8988T (cell line): ENCODE measurements at places on chromosomes 1 and 21.

DNA sequence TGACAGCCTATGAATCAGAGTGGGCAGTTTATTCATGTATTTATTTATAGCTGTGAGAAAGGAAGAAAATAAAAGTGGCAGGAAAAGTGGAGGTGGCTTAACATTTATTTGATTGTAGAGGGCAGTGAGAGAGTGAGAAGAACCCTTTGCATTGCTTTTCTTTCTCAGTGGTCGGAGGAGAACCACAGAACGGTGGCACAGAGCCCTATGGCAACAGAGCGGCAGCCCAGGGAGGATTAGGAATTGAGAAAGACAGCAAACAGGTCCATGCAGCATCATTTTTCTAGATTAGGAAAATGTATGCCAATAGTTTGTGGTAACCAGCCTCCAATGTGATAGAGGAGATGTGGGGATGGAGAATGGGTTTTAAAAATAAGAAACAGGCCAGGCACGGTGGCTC is 53.1 kb downstream of the NMNAT2 start:
- no peak for DNase-seq

DNA sequence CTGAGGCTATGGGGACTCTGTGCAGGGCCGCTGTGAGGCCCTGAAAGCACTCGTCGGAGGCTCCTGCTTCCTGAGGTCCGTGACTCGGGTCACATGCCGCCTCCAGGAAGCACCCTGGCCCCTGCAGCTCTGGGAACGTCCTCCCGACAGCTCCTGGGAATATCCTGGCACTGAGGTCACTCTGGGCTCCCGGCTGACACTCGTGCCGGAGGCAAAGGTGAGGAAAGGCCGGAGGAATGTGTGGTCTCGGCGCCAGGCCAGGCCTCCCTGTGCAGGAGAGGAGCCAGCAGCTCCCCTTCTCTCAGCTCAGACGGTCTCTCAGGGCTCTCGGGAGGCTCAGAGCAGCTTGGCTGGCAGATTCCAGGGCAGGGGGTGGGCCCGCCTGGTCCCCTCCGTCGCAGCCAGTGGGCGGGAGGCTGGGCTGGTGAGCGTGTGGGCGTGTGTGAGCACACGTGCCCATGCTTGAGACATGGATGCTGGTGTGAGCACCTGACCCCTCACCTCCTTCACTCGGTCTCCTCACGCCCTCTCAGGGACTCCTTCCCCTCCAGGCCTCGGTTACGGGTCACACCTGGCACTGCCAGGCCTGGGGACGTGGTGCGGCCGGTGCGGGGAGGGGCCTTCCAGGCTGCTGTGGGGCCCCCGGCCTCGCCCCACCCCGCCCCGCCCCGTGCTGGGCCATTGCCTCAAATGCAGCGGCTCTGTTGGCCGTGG is 5.5 kb upstream of the RNF223 start:
- DNase-seq, result peak; percentile 83

DNA sequence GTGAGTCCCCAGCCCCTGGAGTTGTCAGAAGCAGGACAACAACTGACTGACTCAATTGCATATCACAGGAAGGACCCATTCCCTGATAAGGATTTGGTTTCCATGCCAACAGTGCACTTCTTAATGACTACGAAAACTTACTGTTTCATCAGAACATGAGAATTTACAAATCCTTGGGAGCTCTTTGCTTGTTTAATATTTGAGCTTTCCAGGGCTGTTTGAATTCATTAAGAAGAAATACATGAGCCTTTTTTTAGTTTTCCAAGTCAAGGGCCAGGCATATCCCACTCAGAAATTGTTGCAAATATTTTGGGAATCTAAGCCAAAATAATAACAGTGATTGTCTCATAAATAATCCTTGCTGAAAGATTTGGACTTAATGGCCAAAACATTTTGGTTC is 27.2 kb upstream of the COL24A1 start:
- no peak for DNase-seq

GRCh38 chr1:42173155-42173933 is 8.8 kb upstream of the GUCA2A start:
- DNase-seq, result peak; percentile 54

DNA sequence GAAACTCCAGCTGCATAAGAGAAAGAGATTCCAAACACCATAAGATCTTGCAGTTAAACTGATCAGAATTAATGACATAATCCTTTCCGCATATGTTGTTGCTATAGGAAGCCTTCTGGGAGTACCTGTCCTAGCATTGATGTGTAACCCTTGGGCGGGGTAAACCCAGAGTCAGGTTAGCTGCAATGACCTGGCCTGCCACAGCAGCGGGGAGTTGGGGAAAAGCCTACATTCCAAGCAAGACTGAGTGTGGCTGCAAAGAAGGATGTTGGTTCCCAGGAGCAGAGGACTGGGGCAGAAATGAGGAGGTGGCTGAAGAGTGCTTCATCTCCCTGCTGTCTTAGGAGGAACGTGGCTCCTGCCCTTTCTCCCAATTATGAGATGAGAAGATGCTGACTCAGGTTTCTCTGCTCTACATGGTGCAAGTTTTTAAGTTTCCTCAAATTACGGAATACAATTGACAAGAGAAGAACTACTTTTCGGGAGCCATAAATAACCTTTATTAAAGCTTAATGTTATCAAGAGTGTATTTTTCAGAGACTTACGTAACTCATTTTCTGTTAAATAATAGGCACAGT is 142.1 kb downstream of the RYR2 start:
- no peak for DNase-seq

DNA sequence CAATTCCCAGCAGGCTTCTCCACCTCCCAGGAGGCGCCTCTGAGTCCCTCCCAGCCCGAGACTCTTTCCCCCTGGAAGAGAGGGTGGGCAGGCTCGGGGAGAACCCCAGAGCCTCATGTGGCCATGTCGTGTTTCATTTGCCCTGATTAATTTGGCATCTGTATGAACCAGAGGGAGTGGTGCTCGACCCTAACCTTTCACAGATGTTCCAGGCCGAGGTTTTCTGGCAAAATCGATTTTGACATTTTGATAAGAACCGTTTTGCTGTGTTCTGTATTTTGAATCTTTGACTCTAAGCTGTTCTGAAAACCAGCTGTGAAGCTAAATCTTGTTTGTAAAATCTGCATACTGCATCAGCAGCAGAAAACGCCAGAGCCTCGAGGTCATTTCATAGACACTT is 367.4 kb downstream of the CAMTA1 start:
- no peak for DNase-seq

DNA sequence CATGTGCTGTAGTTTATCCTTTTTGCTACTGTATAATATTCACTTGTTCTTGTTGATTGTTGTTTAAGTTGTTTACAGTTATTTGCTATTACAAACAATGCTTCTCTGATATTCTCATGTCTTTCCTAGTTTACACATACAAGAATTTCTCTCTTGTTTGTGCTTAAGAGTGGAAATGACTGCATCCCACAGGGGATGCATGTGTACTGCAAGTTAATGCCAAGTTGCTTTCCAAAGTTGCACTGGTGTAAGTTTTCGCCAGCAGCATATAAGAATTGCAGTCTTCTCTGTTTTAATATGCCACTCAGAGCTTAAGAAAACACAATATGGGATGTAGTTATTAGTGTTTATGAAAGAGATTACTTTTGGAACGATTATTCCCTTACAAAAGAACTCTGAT is 97.7 kb downstream of the NEK7 start:
- no peak for DNase-seq

DNA sequence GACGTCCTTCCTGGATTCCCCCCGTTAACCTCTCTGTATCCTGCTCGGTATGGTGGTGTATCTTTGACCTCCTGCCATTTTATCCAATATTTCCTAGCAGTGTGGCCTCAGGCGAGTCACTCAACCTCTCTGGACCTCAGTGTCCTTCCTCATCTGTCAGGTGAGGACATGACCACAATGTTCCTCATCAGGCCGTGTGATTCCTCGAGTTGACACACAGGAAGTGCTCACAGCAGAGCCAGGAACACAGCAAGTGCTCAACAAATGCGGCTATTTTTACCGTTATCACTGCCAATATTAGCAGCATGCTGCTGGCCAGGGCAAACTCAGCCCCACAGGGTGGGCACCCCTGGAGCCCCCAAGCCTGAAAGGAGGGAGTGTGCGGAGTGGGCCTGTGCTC is 450.2 kb downstream of the KIF26B start:
- no peak for DNase-seq

GRCh38 chr1:51444096-51444495 is 75.0 kb downstream of the EPS15 start:
- no peak for DNase-seq

- DNase-seq, result no peak
These were observed 335.2 kb downstream of the HHAT start for GRCh38 chr1:210663730-210664573.

DNA sequence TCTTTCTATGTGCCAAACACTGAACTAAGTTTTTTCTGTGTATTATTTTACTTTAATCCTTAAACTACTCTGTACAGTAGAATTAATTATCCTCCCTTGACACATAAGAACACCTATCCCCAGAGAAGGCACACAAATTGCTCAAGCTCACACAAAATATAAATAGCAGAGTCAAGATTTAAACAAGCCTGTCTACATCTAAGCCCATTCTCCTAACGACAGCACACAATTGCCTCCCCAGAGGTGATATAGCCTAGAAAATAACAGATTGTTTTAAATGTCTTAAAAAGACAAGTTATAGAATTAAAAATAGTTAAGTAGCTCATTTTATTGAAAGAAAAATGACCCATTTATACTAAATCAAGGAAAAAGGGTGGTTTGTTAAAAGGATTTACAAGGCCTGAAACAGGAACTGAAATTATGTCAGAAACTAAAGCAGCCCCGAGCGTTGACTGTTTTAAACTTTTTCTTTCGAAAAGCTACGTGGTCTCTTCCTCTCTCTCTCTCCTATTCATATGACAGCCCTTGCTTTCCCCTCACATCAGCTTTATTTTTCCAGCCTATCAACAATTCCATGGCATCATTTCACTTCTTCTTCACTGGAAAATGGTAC is 30.5 kb downstream of the TNFSF18 start:
- no peak for DNase-seq

- DNase-seq, result no peak
These were observed 11.8 kb downstream of the S100A7A start for GRCh38 chr1:153428073-153428638.

GRCh38 chr1:78490861-78491450 is at the start of gene PTGFR:
TSS of gene PTGFR (plus strand) at chr1:78490974. CDS start at chr1:78492744, 1,770 bp downstream.
- DNase-seq, result no peak

GRCh38 chr21:36589352-36589971 is 109.5 kb upstream of the SIM2 start:
- no peak for DNase-seq

DNA sequence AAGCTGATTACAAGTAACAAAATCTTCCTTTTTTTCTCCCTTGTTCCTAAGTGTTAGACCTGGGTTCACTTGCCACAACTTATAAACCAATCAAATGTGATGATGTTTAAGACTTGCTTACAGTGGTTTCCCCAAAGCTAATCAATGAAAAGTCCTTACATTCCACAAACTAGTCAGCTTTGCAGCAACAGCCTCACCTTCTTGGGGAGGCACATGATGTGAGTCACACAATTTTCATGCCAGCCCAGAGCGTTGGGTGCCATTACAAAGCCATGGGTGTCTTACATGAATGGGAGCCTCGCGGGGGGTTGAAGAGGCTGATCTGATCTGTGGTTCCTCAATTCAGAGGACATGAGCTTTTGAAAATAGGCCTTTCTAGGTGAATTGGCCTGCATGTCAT is 91.6 kb upstream of the UBE2U start:
- DNase-seq, result no peak

DNA sequence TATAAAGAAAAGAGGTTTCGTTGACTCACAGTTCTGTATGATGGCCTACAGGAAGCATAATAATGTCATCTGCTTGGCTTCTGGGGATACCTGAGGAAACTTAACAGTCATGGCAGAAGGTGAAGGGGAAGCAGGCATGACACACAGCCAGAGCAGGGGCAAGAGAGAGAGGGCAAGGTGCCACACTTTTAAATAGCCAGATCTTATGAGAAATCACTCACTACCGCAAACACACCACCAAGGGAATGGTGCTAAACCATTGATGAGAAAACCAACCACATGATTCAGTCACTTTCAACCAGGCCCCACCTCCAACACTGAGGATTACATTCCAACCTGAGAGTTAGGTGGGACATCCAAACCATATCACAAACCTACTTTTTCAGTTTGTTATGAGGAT is 245.9 kb upstream of the SGIP1 start:
- no peak for DNase-seq

DNA sequence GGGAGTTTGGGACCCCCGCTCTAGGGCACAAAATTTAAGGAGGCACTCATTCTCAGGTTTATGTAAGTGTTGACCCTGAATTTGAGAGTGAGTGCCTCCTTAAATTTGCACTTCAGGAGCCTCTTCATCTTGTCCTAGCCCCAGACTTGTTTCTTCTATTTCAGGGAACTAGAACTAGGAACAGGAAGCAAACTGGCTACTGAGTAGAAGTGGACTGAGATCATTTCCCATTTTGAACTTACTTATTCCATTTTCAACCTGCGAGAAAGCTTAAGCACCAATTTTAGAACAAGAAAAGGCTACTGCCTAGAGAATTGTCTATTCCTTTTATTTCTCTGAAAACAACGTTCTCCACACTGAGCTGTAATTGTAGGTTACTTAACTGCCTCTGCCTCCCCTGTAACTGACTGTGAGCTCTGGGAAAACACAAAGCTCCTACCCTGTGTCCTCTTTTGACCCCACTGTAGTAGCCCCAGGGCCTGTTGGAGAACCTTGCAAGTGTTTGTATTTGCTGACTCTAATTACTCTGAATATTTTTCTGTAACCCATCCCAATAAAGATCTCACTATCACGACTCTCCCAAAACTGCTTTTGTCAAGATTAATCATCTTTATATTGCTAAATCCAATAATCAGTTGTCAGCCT is 2.5 kb downstream of the PPT1 start:
- no peak for DNase-seq

DNA sequence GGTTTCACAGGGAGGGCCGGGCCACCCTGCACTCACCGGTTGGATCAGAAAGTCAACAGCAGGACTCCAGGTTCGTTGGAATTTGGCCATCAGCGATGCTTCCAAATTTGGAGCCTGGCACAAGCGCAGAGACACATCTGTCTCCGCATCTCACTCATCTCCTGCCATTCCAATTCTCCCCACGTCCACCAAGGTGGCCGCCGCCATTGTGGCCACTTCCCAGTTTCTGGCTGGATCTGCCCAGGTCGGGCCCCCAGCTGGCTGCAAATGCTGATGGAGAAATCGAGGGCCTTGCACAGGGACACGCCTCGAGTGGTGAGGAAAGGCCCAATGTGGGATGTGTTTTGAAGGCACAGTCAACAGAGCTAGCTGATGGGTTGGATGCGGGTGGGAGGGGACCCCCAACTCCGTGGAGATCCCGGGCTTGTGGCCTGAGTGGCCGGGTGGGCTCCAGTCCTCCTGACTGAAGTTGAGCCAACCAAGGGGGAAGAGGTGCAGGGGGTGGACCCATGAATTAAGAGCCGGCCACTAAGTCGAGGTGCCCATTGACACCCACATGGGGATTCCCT is 102.7 kb downstream of the CRYAA start:
- no peak for DNase-seq
